Muscle of leg (tissue), 16 donors: ENCODE measurements at places on chromosomes 7 and 10. TPM values are rescaled to one million over a fixed set of nuclear protein-coding genes. Genes with fewer than 3 reads are reported as not detected.

DNA sequence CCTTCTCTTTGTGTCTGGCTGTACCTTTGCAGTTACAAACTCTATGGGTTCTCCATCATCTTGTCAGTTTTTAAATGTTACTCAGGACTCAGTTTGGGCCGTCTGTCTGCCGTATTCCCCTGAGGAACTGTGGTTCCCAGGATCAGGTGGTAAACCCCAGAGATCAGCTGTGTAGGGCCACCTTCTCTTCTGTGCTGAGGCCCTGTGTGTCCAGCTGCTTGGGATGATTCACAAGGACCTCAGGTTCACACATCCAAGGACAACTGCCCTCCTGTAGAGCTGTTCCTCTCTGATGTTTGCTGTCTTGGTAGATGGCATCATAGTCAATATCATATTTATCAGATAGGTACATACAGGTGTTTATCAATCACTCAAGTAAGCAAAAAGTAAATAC is 24.5 kb downstream of the CUL1 start:
- DNase-seq = no peak

DNA sequence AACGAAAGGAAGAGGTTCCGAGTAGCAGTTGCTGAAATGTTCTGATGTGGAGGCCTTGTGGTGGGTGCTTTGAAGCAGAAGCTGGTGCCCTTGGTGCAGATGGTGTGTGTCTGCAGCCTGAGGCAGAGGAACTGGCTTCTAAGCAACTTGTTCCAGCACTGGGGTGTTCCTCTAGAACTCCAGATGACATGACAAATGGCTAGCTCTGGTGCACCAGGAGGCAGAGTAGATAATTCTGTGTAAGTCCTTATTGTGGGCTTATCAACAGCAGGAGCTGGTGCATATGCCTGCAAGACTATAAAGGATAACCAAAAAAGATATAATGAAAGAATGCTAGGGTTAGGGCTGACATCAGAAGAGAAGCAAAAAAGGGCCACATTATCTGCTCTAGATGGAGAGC is 76.5 kb downstream of the ARL5B start:
- no peak for DNase-seq

Gene CARD11
- total RNA-seq = 0.09 TPM

DNA sequence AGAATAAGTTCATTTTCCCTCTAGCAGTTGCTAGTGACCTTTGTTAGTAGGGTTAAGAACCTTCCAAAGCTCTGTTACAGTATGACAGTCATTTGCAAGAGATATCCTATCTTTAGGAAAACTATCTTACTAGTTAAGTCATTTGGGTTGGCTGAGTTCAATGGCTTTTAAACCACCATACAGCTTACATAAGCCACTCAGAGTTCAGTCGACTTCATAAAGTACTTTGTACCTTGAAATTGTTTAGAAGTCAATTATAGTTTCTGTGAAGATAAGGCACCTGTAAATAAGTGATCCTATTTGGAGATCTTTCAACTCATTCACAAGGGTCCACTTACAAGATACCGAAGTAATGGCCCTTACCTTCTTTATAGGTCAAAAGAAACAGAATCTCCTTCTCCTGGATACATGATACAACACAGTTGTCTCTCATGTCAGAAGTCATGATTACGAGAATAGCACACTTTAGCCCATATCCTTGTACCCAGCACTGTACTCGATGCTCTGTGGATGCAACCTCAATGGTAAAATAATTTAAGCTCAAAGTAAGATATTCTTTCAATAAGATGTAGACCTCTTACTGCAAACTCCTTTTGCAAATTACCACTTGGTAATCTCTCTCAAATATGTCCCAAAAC is 11.9 kb upstream of the ABCC2 start:
- DNase-seq = no peak

- DNase-seq = no peak
Measured at GRCh38 chr10:124559372-124560132, 97.9 kb downstream of the LHPP start.

DNA sequence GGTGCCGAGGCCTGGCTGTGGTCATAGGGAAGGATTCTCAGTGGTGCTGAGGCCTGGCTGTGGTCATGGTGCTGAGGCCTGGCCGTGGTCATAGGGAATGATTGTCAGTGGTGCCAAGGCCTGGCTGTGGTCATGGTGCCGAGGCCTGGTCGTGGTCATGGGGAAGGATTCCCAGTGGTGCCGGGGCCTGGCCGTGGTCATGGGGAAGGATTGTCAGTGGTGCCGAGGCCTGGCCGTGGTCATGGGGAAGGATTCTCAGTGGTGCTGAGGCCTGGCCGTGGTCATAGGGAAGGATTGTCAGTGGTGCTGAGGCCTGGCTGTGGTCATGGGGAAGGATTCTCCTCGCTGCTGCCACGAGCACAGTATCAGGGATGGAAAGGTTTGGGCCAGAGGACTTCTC is 327.3 kb downstream of the ADARB2 start:
- no peak for DNase-seq

Gene TBL2
- total RNA-seq = 37.5 TPM

Gene TFEC
- total RNA-seq = 1.2 TPM

Gene HACD1
- total RNA-seq = 101 TPM

DNA sequence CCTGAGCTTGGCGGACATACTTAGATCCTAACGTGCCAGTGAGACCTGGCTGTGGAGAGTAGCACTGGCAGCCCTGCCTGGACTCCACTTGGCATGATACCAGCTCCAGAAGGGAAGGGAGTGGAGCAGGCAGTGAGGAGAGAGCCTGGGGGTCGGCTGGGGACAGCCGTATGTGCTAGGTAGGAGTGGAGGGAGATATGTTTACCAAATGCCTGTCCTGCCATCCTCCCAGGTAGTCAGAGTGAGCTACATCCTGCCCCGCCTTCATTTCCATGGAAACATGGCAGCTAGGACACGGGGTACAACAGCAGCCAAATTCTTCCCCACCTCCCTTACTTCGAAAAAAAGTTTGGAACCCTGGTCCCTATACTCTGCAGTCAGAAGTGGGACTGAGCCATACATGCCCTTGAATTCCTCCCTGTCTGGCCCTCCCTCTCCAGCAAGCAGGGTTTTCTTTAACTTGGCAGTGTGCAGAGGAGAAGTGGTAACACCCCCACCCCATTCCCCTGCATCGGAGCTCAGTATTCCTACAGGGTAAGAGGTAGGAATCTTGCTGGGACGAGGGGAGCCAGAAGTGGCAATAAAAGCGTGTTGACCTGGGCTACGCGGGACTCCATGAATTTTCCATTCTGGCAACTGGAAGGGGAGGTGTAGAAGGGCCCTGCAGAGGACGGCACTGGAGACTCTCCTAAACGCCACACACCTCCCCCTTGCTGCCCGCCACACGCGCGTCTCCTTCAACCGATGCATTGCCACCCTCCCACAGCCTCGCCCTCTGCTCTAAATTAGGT is 20.0 kb upstream of the SMO start:
- peak; percentile 75 for DNase-seq

- DNase-seq = no peak
Measured at GRCh38 chr7:151896086-151896485, 19.2 kb upstream of the PRKAG2 start.

Gene ATG9B
- total RNA-seq = 0.22 TPM

- DNase-seq = peak; percentile 36
Measured at GRCh38 chr7:95871075-95871848, 98.9 kb downstream of the DYNC1I1 start.
